ENCODE measurements at places on chromosomes 12 and 14.

DNA sequence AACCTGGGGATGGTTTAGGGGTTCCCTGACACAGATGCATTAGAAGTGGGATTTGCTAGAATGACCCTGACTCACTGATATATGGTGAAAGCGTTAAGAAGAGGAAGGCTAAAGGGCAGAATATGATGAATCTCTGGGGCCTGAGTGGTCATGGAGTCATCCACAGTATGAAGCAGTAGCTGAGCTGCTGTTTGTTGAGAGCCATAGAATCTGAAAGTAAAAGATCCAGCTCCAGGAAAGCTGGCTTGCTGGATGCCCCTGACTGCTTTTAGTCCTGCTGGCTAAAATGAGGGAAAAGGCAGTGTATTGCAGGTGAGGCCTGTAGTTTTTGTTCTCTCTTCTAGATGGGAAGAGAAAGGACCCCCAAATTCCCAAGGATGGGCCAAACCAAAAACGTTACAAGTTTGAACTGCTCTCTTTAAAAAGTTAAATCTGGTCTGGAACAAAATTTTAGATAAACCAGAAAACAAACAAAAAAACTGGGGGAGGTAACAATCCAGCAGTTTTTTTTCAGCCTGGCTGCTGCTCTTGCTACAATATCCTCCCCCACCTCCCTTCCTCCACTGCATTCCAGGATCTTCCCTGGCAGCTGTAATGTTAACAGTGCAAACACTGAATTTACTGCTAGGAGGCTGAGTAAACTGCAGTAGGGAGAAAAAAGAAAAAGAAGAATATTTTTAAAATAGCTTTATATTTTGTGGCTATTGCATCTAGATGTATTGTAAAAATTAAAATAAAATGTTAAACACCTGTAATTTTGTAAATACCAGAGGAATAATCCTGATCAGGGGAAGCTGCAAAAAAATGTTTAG, 16.5 kb downstream of the SEL1L start:
- DNase-seq, result no peak

DNA sequence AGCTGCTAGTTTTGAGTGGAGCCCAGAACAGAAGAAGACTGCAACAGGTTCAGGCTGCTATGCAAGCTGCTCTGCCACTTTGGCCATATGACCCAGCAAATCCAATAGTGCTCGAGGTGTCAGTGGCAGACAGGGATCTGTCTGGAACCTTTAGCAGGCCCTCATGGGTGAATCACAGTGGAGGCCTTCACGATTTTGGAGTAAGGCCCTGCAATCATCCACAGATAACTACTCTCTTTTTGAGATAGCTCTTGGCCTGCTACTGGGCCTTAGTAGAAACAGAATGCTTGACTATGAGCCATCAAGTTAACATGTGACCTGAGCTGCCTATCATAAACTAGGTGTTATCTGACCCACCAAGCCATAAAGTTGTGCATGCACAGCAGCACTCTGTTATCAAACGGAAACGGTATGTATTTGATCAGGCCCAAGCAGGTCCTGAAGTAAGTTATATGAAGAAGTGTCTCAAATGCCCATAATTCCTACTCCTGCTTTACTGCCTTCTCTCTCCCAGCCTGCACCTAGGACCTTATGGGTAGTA, 116.9 kb upstream of the CCDC196 start:
- no peak for DNase-seq

DNA sequence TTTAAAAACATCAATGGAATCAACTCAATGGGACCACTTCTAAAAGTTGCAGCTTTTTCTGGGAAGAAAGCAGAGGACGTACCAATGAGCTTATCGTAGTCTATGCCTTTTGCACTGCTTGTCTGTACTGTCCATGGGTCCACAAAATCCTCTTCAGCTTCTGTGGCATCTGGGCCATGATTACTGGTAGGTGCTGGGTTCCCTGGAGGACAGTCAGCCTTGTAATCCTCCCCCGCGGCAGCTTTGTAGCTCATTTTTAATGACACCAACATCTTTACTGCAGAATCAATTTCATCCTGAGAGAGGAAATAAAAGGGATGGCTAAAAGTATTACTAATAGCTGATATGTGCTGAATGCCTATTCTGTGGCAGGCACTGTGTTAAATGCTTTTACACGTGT, 38.5 kb downstream of the SLC25A47 start:
- no peak for DNase-seq

DNA sequence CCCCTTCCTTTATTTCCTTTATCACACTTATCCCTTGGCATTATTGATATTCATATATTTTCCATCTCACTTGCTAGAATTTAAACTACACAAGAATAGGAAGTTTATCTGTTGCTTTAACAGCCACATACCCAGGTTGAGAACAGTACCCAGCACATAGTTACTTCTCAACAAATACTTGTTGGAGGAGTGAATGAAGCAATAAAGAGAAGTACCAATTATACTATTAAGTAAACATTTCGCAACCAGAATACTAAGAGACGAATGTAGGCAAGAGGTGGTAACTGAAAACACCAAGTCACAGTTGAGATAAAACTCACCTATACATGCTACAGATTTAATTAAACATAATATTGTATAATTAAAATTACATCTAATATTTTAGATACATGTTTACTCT, 110.9 kb downstream of the FSCB start:
- DNase-seq, result no peak

GRCh38 chr12:113712481-113712880, 240.8 kb upstream of the LHX5 start:
- DNase-seq, result no peak

DNA sequence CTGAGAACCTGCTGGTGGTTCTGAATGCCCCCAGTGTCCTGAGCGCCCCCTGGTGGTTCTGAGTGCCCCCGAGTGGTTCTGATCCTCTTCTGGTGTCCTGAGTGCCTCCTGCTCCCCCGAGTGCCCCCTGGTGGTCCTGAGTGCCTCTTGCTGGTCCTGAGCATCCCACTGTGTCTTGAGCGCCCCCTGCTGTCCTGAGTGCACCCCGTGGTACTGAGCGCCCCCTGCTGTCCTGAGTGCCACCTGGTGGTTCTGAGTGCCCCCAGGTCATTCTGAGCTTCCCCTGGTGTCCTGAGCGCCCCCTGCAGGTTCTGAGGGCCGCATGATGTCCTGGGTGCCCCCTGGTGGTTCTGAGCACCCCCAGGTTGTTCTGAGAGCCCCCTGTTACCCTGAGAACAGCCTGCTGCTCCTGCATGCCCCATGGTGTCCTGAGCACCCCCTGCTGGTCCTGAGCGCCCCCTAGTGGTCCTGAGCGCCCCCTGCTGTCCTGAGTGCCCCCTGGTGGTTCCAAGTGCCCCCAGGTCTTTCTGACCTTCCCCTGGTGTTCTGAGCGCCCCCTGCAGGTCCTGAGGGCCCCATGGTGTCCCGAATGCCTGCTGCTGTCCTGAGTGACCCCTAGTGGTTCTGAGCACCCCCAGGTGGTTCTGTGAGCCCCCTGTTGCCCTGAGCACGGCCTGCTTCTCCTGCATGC, 1165.4 kb downstream of the TMEM121 start:
- DNase-seq, result no peak

GRCh38 chr14:68779761-68780323, 13.0 kb downstream of the ZFP36L1 start:
- no peak for DNase-seq

DNA sequence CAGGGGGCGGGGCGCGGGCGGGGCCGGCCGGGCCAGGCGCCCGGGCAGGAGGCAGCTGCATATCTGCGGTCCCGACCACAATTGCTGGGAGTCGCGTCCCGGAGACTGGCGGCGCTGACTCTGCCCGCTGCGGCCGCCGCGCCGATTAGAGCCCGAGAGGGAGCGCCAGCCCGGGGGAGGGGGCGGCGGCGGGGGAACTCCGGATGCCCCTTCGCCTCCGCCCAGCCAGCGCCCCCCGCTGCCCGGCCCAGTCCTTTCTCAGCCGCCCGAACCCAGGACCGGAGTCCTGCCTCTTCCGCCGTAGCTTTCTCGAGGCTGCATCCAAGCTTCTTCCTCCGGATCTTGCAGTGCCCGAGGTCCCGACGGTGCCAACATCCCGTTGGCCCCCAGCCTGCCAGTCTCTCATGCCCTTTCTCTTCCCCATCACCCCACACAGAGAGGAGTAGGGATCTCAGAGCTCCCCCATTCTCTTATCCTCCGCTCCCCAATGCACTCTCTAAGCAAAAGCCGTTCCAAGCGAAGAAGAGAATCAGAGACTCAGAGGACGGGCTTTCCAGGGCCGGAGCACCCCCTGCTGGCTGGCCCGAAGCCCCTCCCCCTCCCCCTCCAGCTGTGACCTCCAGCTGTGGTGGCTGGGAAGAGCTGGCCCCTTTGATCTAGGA, 8.8 kb upstream of the SP7 start:
- peak; percentile 90 for DNase-seq

DNA sequence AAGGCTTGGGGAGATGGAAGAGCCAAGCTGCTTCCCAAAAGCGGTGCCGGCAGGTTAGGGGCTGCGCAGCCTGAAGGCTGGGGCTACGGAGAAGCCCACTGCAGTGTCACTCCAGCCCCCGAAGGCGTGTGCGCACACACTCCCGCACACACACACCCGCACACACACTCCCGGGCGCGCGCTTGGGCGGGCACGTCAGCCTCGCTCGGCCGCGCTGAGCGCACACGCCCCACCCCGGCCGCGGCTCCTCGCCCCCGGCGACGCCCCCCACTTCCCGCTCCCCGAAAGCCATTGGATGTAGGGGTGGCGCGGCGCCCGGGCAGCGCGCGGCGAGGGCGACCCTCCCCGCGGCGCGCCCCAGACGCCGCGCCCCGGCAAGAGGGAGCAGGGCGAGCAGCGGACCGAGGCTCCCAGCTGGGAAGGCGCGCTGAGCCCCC, at the start of gene KCNK10:
TSS of gene KCNK10 (minus strand) at position 184 of the 437 bp plus-strand sequence. CDS start 471 bp downstream, outside the sequence.
- no peak for DNase-seq

GRCh38 chr12:50842637-50843493, at the start of gene TMPRSS12:
Gene TMPRSS12, plus strand, starts transcription at chr12:50842926. Its CDS starts 39 bp downstream, at chr12:50842965.
- DNase-seq, result peak; percentile 46

- peak; percentile 84 for DNase-seq
These were observed 219.9 kb downstream of the PPM1H start for GRCh38 chr12:62714774-62715721.

GRCh38 chr14:69625299-69626131, 14.1 kb downstream of the SUSD6 start:
- no peak for DNase-seq
